ENCODE measurements at places on chromosomes 12 and 14. TPM values are rescaled to one million over a fixed set of nuclear protein-coding genes. Genes with fewer than 3 reads are reported as not detected.
A peak's percentile ranks its signal among the peaks of the same experiment; 100 is the strongest.

Gene MGP
- total RNA-seq, result 0.49 TPM

Gene KRT72
- 105 TPM for total RNA-seq

Gene MIP
- total RNA-seq, result not detected

Gene REP15
- not detected for total RNA-seq

Gene PTPRQ
- not detected for total RNA-seq

Gene POTEM
- not detected for total RNA-seq

Gene GALNT8
- total RNA-seq, result 0.78 TPM

Gene PEX5
- total RNA-seq, result 20.1 TPM

Gene RPL10L
- not detected for total RNA-seq

Gene HCAR2
- total RNA-seq, result not detected

Gene CPM
- total RNA-seq, result 4.4 TPM

- no peaks in the 10 kb centered on the region for H3K36me3 ChIP-seq
- no peak for DNase-seq
- H3K27me3 ChIP-seq, result no peaks in the 10 kb centered on the region
- H3K27ac ChIP-seq, result no peak overlapping the region
Observed at GRCh38 chr12:70194076-70194475, 49.2 kb upstream of the CNOT2 start.

GRCh38 chr12:69068448-69068847 is 135.5 kb upstream of the CPM start:
- no peak overlapping the region for H3K27ac ChIP-seq
- no peaks in the 10 kb centered on the region for H3K4me1 ChIP-seq
- H3K4me3 ChIP-seq, result no peak overlapping the region

GRCh38 chr12:115294453-115295133 is 610.6 kb upstream of the TBX3 start:
- DNase-seq, result no peak
- H3K27me3 ChIP-seq, result no peaks in the 10 kb centered on the region
- H3K36me3 ChIP-seq, result no peaks in the 10 kb centered on the region
- no peaks in the 10 kb centered on the region for H3K4me1 ChIP-seq
- H3K4me3 ChIP-seq, result no peak overlapping the region

GRCh38 chr14:59507063-59507751 is 22.9 kb downstream of the JKAMP start:
- no peak overlapping the region for H3K27ac ChIP-seq
- DNase-seq, result peak; percentile 17
- no peaks in the 10 kb centered on the region for H3K27me3 ChIP-seq
- H3K4me3 ChIP-seq, result no peak overlapping the region

GRCh38 chr12:53567961-53568808 is 58.0 kb downstream of the ATF7 start:
- H3K4me1 ChIP-seq, result peaks cover 5% of the 10 kb centered on the region
- no peaks in the 10 kb centered on the region for H3K27me3 ChIP-seq
- no peaks in the 10 kb centered on the region for H3K36me3 ChIP-seq
- no peak overlapping the region for H3K27ac ChIP-seq
- H3K4me3 ChIP-seq, result no peak overlapping the region

DNA sequence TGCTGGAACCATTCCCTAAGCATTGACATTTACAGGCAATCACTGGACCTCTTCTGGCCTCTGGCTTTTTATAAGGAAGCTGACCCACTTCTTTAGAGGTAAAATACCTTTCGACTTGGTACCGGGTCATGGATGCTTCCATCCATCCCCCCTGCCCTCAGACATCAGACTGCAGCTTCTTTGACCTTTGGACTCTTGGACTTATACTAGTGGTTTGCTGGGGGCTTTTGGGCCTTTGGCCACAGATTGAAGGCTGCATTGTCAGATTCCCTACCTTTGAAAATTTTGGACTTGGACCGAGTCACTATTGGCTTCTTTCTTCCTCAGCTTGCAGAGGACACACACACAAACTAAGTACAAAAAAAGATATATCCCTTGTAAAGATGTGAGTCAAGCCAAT is 86.1 kb downstream of the TTC6 start:
- no peaks in the 10 kb centered on the region for H3K36me3 ChIP-seq
- no peak overlapping the region for H3K27ac ChIP-seq
- H3K27me3 ChIP-seq, result no peaks in the 10 kb centered on the region
- no peak for DNase-seq
- no peak overlapping the region for H3K4me3 ChIP-seq

- H3K27ac ChIP-seq, result no peak overlapping the region
- no peaks in the 10 kb centered on the region for H3K4me1 ChIP-seq
- no peak for DNase-seq
- no peak overlapping the region for H3K4me3 ChIP-seq
- no peaks in the 10 kb centered on the region for H3K36me3 ChIP-seq
- no peaks in the 10 kb centered on the region for H3K27me3 ChIP-seq
Observed at GRCh38 chr12:126545411-126545810, 1480.2 kb downstream of the AACS start.

DNA sequence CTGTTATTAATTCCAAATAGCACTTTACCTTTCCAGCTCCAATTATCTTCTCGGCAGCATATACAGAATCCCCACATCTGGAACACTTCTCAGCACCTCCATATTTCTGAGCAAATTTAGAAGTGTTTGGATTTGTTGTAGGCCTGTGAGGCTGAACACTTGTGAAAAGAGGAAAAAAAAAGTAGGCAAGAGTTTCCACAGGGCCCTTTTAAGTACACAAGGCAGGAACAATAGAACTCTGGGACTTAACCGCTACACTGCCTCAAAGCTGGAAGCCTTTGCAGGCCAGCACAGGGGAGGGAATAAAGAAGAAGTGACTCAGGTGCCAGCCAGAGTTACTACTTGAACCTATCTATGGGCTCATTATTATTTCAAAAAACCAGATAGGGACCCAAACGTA is 18.6 kb downstream of the CSRP2 start:
- no peak for DNase-seq
- H3K4me1 ChIP-seq, result no peaks in the 10 kb centered on the region
- H3K4me3 ChIP-seq, result no peak overlapping the region
- H3K27me3 ChIP-seq, result no peaks in the 10 kb centered on the region

GRCh38 chr12:5503774-5504173 is 71.9 kb downstream of the NTF3 start:
- H3K4me3 ChIP-seq, result no peak overlapping the region
- no peak overlapping the region for H3K27ac ChIP-seq
- no peaks in the 10 kb centered on the region for H3K4me1 ChIP-seq
- no peaks in the 10 kb centered on the region for H3K27me3 ChIP-seq
- no peak for DNase-seq
- H3K36me3 ChIP-seq, result no peaks in the 10 kb centered on the region

DNA sequence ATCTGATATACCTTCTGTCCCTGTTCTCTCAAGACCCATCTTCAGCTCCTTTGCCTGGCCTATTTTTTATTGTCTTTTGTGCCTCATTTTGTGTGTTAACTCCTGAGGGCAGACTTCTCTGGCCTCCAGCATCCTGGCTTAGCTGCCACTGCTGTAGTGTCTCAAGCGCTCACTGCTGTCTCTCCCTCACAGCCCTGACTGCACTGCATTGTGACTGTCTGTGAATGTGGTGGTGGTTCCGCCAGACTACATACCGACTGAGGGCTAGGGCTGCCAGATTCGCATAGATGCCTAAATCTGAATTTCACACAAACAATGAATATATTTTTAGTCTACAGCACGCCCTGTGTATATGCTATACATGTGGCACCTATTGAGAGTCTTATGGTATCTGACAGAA is 1088.9 kb upstream of the TMEM132C start:
- H3K27ac ChIP-seq, result no peak overlapping the region
- no peaks in the 10 kb centered on the region for H3K27me3 ChIP-seq
- H3K36me3 ChIP-seq, result no peaks in the 10 kb centered on the region
- H3K4me3 ChIP-seq, result no peak overlapping the region
- no peak for DNase-seq
- H3K4me1 ChIP-seq, result no peaks in the 10 kb centered on the region

DNA sequence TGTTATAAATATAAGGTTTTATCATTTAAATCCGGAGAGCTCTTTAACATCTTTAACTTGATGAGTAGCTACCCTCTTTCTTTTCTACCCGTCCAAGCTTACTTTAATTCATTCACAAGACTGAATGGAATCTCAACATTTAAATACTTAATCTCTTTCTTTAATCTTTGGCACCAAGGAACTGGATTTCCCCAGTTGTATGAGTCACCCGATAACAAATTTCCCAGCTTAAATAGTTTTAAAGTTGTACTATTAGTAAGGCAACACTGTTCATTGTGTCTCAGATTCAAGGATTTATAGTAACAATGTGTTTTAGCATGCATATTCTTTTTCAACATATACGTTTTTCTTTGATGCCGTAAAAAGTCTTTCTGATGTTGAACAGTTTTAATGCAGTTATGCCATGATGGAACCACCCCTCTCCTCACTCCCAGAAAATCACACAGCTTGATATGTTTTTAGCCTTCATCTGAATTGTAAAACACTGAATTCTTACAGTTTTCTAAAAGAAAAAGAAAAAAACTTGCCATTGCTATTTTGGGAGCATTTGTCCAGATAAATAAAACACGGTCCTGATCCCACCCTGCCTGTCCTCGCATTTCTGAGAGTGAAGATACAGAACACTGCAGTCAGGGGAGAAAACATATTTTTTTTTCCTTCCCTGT is 16.0 kb upstream of the LRP6 start:
- no peaks in the 10 kb centered on the region for H3K27me3 ChIP-seq
- no peak for DNase-seq
- no peaks in the 10 kb centered on the region for H3K4me1 ChIP-seq

- DNase-seq, result no peak
- no peaks in the 10 kb centered on the region for H3K27me3 ChIP-seq
- H3K4me1 ChIP-seq, result no peaks in the 10 kb centered on the region
- peaks cover 6% of the 10 kb centered on the region for H3K36me3 ChIP-seq
- H3K27ac ChIP-seq, result no peak overlapping the region
Observed at GRCh38 chr14:75647640-75648039, 13.0 kb downstream of the ERG28 start.

GRCh38 chr12:57518920-57519795 is 1.2 kb downstream of the DDIT3 start:
- peak; percentile 18 for DNase-seq
- peak overlapping the region; percentile 95 for H3K27ac ChIP-seq
- no peaks in the 10 kb centered on the region for H3K27me3 ChIP-seq
- H3K4me1 ChIP-seq, result peaks cover 40% of the 10 kb centered on the region
- peak overlapping the region; percentile 100 for H3K4me3 ChIP-seq

DNA sequence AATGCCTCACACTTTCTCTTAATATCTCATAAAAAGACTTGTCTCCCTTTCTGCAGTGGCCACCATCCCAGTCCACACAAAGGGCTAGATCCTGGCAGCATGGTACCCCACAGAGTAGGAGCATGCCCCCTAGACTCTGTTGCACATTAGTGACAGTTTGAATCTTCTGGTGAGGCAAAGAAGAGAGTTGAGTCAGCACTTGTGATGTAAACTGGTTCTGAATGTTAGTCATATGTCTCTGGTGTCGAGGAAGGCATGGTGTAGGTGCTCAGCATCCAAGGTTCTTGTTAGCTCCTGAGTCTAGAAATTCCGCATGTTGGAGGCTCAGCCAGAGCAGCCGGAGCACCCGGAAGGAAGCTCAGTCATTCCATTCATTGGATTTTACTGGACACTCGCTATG is 9.8 kb downstream of the TTC9 start:
- peaks cover 48% of the 10 kb centered on the region for H3K4me1 ChIP-seq
- H3K27ac ChIP-seq, result peak overlapping the region; percentile 84
- peaks cover 4% of the 10 kb centered on the region for H3K36me3 ChIP-seq
- H3K4me3 ChIP-seq, result no peak overlapping the region
- DNase-seq, result no peak

- H3K36me3 ChIP-seq, result peaks cover 5% of the 10 kb centered on the region
- H3K4me1 ChIP-seq, result peaks cover 9% of the 10 kb centered on the region
- no peak overlapping the region for H3K4me3 ChIP-seq
- no peak for DNase-seq
Observed at GRCh38 chr12:1692895-1693610, 2.2 kb downstream of the ADIPOR2 start.

DNA sequence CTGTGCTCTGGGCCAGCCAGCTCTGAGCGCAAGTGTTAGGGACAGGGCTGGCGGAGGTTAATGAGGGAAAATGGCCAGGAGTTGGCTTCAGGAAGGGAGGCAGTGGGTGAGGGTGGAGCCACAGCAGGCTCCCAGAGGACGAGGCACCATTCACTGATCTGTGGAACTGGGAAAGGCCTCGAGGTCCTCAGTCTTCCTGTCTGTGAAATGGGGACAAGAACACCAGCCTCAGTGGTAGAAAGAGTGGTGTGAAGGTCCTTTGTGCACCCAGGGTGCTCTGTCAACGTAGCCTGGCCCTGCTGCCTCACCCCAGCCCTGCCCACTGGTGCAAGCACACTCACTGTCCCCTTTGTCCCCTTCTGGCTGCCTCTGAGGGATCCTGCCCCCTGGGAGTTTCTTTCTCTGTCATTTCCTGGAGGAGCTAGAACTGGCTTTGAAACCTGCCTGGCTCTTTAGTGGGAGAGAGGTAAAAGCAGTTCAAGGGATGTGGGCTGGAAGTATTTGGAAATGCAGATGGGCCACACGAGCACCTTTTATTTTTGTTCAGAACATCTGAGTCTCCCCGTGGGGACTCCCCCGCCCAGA is 25.0 kb downstream of the SYNDIG1L start:
- no peaks in the 10 kb centered on the region for H3K36me3 ChIP-seq
- peaks cover 25% of the 10 kb centered on the region for H3K4me1 ChIP-seq

- H3K36me3 ChIP-seq, result no peaks in the 10 kb centered on the region
- H3K27me3 ChIP-seq, result no peaks in the 10 kb centered on the region
- H3K4me3 ChIP-seq, result no peak overlapping the region
- DNase-seq, result no peak
Observed at GRCh38 chr12:21672146-21672545, 14.5 kb upstream of the LDHB start.

GRCh38 chr12:106760184-106760531 is 14.3 kb upstream of the RIC8B start:
- H3K4me1 ChIP-seq, result peaks cover 22% of the 10 kb centered on the region
- DNase-seq, result peak; percentile 43
- no peaks in the 10 kb centered on the region for H3K36me3 ChIP-seq
- peak overlapping the region; percentile 8 for H3K4me3 ChIP-seq
- H3K27me3 ChIP-seq, result no peaks in the 10 kb centered on the region

DNA sequence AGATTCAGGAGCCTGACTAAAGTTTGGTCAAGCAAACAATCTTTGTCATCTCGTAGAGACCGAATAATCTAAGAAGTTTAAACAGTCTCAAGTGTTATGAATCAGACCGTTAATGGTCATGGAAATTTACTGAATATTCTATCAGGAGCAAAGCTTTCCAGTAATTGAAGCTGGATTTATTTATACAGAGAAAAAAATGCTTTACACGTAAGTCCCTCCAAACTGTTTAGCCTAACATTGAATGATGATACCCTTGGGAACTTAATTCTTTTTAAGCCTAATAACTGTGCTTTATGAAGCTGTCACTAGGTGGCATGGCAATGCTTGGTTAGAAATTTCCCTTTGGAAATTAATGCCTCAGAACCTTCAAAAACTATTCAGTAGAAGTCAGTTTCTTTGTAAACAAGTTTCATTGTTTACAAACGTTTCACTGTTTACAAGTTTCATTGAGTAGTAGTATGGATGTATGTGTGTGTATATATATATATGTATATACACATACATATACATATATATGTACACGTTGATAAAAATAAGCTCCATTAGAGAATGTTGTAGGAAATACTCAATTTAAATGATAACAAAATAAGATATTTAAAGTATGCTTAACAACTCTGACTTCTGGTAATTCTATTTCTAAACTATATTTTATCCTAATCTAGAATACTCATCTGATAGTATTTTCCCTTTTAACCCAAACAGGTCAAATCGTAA is 32.1 kb downstream of the DEPDC4 start:
- no peak for DNase-seq
- no peak overlapping the region for H3K27ac ChIP-seq
- no peaks in the 10 kb centered on the region for H3K36me3 ChIP-seq
- H3K27me3 ChIP-seq, result no peaks in the 10 kb centered on the region
- no peak overlapping the region for H3K4me3 ChIP-seq

- H3K4me1 ChIP-seq, result no peaks in the 10 kb centered on the region
- no peaks in the 10 kb centered on the region for H3K27me3 ChIP-seq
- H3K4me3 ChIP-seq, result no peak overlapping the region
- no peak for DNase-seq
Observed at GRCh38 chr12:27304856-27305255, 27.8 kb upstream of the BMAL2 start.

Data from naive thymus-derived CD4-positive, alpha-beta T cell (primary cell).